ENCODE measurements at places on chromosomes 3 and 15.

DNA sequence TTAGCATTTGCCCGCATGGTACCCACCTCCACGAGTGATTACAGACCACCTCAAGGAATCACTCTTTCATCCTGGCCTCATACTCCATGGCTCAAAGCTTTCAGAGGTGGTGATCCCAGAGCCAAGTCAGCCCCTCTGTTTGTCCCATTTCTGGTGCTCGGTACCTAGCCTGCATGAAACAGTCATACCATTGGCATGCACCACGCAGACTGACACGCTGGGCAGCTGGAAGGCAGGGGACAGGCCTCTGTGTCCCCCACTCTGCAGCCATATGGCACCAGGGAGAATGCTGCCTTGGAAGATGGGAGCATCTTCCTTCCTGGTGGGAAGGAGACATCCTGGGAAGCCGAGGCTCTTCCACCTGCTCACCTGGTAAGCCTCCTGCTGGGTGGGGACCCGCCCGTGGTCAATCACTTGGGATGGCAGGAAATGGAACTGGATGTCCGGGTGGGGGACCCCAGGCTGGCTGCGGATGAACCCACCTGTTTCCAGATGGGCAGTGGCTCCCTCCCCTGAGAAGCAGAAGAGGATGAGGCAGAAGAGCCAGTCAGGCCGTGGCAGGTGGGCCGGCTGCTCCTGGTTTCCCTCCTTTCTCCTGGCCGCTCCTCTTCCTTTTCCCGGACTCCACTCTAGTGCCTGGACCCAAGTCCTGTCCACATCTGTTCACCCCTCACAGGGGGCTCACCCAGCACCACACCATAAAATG is 26.9 kb downstream of the CHDH start:
- no peak for DNase-seq

GRCh38 chr15:93152951-93153350 is 63.9 kb upstream of the RGMA start:
- DNase-seq = no peak

DNA sequence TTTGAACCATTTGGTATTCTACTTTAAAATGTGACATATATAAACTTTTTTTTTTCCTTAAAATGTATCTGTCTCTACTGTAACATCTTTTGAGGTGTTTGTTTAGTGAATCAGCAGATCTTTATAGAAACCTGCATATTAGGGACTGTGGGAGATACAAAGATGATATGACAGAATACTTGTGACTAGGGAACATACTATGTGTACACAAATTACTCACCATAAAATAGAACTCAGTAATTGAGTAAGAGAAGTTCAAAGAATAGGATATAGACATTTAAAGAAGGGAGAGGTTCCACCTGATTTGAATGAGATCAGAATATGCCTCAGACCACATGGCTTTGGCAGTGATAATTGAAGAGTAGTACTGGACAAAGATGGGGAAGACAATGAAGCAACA is 47.9 kb downstream of the ATP2C1 start:
- no peak for DNase-seq

DNA sequence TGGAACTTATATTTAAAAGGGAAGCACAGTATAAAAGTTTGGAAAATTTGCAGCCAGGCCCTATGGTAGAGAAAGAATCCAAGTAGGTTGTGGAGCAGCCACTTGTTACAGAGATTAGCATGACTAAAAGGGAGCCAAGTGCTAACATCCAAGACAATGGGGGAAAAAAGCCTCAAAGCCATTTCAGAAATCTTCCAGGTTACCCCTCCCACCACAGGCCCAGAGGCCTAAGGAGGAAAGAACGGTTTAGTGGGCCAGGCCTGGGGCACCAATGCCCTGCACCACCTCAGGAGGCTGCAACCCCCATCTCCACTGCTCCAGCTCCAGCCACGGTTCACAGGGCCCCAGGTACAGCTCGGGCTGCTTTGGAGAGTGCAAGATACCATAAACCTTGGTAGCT is 69.9 kb downstream of the IGF2BP2 start:
- DNase-seq = no peak

DNA sequence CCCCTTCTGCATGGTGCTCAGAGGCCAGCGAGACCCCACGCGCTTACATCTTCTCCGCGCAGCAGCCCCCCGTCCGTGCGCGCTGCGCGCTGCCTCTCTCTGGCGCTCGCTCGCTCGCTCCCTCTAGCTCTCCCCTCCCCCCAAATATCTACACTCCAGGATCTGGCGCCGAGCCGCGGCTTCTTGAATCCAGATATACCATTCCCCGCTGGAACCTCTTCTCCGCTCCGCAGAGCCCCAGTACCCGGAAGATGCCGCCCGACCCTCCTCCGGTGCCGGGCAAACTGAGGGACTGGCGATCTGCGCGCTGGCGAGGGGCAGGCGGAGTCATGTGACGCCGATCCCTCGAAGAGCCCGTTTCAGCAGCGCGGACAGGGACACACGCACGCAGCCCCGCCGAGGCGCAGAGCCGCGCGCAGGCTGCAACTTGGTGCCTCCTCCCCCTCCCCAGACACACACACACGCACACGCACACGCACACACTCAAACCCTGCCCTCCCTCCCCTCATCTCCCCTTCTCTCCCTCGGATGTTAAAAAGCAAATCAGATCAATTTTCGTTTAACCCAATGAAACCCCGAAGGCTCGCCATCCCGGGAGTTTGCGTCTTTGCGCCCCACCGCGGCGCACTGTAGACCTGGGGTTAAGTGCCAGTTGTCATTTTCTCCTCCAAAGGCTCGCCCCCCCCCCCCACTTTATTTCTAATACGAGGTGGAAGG is at the start of gene RASGRF1:
TSS of gene RASGRF1 (minus strand) at position 294 of the 717 bp plus-strand sequence. CDS start at position 12, 282 bp downstream.
- DNase-seq = no peak

DNA sequence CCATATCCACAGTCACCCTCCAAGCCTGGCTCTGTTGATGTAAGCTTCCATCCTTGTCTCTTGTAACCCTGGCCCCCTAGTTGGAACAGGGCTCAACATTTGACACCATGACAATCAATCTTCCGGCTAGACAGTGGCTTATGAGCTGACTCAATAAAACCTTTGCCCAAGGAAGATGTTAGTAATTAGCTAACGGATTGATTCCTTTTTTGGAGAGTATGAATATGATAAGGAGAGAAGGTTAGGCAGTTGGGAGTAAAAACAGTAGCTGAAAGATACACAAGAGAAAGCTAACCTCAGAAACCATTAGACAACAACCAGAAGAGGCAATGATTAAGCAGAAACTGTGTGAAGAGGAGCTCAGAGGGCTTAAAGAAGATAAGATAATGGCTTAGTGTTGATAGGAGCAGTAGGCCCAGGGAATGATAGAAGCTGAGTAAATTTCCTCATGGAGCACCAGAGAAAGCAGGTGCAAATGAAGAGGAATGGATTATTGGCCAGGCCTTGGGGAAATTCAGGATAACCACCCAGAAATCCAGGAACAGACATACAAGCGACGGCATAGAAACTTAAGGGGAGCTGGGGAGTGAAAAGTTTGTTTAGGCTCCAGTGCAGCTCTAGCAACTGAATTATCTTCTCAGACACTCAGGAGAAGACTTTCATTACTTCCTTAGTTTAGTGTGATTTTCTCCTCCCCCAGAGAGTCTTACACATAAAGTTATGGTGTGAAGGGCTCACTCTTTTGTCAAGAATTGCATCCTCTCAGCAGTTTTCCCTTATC is 7.8 kb upstream of the RFX7 start:
- no peak for DNase-seq

DNA sequence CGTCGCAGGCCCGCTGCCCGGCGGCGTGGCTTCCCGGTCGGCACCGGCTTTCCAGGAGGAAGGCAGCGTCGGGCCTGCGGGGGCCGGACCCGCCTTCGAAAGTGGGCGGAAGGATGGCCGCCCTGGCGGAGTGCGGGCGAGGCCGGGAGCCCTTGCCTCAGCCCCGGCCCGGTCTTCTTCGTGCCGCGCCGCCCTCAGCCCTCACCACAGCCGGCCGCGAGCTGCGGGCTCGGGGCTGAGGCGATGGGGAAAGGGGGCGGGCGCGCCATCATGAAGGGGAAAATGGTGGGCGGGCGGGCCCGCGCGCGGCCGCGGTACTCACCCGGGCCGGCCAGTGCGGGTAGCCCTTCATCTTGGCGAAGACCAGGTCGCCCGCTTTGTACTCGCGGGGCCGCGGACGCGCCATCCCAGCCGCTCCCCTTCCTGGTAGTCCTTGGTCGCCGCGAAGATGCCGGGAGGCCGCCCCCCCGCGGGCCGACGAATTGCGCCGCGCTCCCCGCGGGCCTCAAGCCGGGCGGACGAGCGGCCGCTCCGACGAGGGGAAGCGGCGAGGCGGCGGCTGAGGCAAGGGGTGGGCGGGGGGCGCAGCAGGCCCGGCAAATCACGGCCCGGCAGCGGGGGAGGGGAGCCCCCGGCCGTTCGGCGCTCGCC is 489 bp downstream of the HDGFL3 start:
- no peak for DNase-seq

- DNase-seq = no peak
These were observed 2.8 kb upstream of the SMCO1 start for GRCh38 chr3:196517919-196518318.

DNA sequence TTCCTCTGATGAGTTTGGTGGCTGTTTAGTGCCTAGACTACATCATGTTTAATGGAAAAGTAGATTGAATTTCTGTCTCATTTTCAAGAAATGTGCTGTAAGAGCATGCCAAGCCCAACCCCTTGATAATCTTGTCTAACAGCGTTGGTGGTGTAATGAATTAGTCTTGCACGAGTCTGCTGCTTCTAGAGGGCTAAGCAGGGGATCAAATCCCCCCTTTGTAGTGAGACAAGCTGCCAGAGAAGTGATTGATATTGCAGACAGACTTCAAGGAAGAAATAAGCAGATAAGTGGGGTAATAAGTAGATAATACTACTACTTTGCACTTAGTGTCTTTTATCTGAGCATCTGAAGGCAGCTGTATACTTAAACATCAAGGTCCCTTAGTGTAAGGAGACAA is 141.4 kb downstream of the TP63 start:
- DNase-seq = no peak

Data from Caki2 (cell line).